ENCODE measurements at places on chromosomes 3 and 15.
A peak's percentile ranks its signal among the peaks of the same experiment; 100 is the strongest.

- no peak for DNase-seq
Observed at GRCh38 chr3:195802795-195803194, 8.9 kb downstream of the MUC4 start.

GRCh38 chr3:55782351-55782750 is 295.2 kb upstream of the WNT5A start:
- DNase-seq = no peak

- DNase-seq = no peak
Observed at GRCh38 chr15:51731549-51732267, 5.7 kb downstream of the LYSMD2 start.

GRCh38 chr15:57816599-57816998 is 110.1 kb downstream of the POLR2M start:
- DNase-seq = no peak

GRCh38 chr15:53982876-53983275 is 4.6 kb downstream of the UNC13C start:
- no peak for DNase-seq

DNA sequence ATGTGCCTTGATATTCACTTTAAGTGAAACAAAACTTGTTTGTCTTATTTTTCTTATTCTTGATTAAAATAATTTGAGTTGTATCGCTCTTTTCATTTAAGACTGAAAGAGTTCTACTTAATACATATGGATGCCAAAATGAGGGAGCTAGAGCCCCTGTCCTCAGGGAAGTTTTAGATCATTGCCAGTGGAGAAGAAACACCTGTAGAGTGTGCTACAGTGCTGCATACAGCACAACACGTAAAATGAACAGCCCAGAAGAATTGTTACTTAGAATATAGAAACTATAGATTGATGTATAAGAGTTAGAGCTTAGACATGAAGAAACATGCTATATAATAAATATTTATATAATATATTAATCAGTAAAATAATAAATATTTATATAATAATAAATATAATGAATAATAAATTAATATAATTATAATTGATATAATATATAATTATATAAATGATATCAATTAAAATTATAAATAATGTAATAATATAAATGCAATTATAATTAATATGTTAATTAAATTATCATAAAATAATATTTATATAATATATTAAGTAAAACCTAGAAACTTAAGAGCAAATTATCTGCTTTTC is 1234.7 kb downstream of the ROBO2 start:
- DNase-seq = no peak

- DNase-seq = peak; percentile 47
Observed at GRCh38 chr15:42059661-42060476, 34.5 kb downstream of the PLA2G4D start.

- DNase-seq = peak; percentile 20
Observed at GRCh38 chr3:194640829-194641228, 7.6 kb upstream of the TMEM44 start.

DNA sequence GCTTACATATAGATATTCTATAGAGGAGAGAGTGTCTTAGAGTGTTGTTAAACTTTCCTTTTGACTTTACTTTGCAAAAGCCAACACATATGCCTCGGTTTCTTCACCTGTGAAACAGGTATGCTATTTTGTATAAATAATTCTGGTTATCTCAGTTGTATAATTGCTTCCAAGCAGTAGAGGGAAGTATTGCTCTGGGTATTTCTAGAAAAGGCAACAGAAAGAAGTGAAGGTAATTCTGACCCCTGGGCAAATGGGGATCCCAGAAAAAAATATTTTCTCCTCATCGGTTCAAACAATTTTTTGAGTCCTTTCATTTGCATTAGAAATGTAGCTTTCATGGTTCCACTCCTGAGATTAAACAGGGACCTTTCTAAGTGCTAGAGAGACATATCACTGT is 216.5 kb upstream of the SEMA6D start:
- no peak for DNase-seq

DNA sequence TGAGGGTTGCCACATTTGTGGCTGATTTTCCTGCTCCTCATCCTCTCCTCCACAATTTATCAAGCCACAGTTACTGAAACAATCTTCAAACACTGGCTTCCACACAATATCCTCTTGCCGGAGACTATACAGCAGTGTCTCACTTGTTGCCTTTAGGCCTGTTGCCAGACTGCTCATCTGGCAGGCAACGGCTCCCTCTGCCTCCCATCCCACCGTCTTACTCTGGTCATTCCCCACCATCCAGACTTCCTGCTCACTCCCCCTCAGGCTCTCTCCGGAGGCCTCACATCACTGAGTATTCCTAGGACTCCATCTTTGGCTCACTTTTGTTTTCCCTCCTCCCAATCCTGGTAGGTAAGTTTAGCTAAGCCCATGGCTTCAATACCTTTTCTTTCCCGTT is 301.9 kb downstream of the IL20RB start:
- no peak for DNase-seq

GRCh38 chr15:74431645-74432044 is 2.1 kb downstream of the SEMA7A start:
- no peak for DNase-seq

GRCh38 chr3:170344971-170345370 is 12.5 kb upstream of the SKIL start:
- no peak for DNase-seq

DNA sequence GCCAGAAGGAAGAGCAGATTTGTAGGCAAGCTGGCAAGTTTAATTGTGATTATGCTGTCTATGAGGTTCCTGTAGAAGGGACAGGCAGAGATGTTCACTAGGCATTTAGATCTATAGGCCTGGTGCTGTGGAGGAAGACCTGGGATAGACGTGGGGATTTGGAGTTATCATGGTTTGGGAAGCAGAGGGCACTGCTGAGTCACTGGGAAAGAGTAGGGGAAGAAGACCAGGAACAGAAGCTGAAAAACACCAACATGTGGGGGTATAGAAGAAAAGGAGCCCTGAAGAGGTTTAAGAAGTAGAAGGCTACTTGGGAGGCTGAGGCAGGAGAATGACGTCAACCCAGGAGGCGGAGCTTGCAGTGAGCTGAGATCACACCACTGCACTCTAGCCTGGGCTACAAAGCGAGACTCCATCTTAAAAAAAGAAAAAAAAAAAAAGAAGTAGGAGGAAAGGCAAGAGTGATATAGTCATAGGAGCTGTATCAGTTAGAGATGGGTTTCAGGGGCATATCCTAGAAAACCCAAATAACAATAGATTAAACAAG is 19.3 kb downstream of the GRK7 start:
- DNase-seq = no peak

DNA sequence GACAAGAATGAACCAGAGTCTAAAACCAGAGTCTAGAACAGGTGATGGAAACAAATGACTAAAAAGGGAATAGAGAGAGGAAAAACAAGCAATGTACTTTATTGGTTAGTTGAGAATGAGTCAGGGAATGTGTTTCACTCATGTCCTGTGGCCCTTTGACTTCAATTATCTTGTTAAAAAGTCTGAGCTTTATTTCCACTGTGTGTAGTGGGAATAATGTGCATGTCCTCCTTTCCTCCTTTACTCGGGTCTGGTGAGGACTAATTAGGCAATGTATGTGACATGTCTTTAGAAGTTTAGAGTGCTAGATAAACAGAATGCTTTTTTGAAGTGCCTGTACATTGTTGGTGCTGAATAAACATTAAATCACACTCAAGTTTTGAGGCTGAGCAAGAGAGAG is 21.3 kb downstream of the LSAMP start:
- no peak for DNase-seq

DNA sequence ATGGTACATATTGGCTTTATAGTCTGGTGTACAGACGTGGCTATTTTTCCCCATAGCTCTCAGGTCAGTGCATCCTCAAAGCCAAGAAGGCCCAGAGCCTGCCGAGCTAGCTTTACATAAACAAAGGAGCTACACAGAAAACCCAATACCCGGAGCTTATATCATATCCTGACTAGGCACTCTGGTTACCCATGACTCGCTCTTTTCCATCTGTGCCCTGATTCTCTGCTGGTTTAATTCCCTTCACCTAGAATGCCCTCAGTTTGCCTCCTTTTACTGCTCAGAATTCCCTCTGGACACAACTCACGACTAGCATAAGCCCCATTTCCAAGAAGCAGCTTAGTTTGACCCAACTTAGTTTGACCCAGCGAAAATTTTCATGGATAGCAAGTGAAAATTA is 110.8 kb downstream of the TIGIT start:
- no peak for DNase-seq

DNA sequence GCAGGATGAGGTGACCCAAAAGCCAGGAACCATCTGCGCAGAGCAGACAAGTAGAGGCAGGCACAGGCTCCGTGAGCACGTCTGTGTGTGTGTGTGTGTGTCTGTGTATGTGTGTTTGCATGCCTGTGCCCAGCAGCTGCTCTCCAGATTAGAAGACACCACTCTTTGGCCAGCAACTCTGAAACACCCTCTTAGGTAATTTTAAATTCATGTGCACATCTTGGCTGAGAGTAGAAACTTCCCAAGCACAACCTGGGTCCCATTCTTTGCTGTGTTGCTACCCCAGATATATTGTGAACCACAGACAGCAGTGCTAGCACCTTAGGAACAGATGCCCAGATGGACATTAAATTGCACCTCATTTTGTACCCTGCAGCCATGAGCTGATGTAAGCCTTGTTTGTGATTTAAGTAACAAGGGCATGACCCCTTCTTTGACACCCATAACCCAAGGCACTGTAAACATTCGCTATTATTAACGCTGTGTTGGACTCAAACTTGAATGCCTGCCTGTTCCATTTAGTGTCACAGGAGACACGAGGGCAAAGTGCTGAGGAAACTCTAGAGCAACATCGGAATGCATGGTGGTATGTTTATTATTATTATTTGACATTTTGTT is at the start of gene FILIP1L:
FILIP1L (minus strand) TSS at position 89 of the 618 bp plus-strand sequence.
- DNase-seq = no peak

DNA sequence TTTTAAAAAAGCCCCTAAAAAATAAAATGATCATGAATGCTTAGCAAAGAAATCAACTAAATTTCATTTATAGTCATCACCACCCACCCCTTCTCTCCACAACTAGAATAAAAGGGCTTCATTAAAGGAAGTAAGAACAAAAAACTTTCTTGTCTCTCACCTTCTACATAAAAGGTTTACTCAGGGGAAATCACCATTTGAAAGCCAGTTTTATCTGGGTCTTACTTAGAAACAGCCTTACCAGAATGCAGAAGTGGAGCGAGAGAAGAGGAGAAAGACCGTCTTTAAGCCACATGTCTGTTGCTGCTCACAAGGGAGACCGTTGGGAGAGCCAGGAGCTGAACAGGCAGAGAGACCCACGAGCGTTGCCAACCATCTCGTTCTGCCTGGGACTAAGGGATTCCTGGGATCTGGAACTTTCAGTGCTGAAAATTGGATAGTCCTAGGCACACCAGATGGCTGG is 350.1 kb upstream of the PROK2 start:
- DNase-seq = no peak

DNA sequence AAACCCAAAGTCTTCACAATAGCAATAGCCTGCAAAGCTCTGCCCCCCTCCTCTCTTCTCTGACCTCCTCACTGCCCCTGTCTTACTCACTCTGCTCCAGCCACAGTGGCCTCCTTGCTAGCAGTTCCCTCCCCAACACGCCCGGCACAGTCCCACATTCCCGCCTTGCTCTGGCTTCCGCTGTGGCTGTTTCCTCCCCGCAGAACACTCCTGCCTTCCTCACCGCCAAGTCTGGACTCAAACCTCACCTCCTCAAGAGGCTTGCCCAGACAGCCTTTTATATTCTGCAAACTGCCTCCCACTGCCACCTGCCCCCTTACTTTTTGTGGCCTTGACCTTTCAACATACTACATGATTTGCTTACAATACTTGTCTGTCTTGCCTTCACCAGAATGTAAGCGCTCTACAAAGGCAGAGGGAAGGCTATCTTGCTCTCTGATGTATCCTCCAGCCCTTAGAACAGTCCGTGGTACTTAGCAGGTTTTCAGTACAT is 406 bp upstream of the MPI start:
- no peak for DNase-seq

GRCh38 chr15:34795267-34796081 is at the start of gene ACTC1:
TSS of gene ACTC1 (minus strand) at chr15:34795549. CDS start at chr15:34794808, 741 bp downstream.
- DNase-seq = no peak

- no peak for DNase-seq
Observed at GRCh38 chr3:98573181-98573728, 20.2 kb downstream of the CPOX start.

DNA sequence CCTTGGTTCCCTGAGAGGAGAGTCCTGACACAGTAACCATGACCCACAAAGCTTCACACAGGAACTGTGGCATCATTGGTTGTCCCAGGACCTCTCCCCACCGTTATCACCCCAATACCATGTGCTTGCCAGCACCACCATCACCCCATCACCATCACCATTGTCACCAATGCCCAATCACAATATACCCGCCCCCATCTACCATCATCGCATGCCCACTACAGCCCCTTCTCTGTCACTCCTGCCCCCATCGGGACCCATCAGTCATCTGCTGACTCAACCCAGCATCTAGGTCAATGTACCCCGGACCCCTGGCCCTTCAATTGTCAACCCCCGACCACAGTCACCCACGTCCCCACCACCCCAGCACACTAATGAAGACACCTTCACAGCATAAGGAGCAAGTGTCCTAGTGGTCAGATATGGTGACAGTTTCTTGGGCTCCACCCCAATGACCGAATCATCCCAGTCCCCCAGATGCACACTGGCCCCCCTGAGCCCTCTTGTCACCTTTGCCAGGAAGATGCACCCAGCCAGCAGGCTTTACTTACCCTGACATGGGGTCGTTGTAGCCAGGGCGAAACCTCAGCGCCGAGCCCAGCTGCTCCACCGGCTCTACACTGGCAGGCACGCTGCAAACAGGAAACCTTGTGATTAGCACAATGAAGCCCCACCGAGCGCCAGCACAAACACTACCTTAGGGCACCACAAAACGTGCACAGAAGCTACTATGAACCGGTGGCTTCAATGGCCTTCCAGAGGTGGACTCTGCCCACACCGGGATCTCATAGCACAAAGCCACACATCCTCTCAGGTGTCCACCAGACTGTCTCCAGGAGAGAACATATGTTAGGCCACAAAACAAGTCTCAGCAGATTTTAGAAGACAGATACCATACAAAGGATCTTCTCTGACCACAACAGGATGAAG is 25.1 kb downstream of the SHISA5 start:
- no peak for DNase-seq

GRCh38 chr15:75172284-75172820 is 29.3 kb upstream of the C15orf39 start:
- no peak for DNase-seq

GRCh38 chr3:127783642-127784160 is 38.6 kb downstream of the MGLL start:
- DNase-seq = no peak

- no peak for DNase-seq
Observed at GRCh38 chr3:157220211-157220610, 60.3 kb upstream of the CCNL1 start.

DNA sequence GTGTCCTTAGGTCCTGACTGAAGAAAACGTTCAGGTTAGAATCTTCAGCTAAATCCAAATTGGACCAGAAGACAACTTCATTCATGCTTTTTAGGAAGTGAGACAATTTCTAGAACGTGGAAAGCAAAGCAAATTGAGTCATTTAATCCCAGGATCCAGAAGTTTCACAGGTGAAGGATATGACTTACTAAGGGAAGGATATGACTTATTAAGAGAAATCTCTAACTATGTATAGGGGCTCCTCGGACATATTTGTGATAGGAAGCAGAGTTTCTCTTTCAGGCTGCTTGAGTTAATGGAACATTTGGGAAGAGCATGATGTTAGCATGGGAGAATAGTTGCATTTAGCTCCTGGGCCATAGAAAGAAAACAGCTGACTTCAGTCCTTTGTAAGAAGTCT is 16.1 kb upstream of the PLOD2 start:
- DNase-seq = no peak

- DNase-seq = no peak
Observed at GRCh38 chr3:35596335-35596995, 42.9 kb upstream of the ARPP21 start.

- DNase-seq = no peak
Observed at GRCh38 chr15:67784856-67785430, 40.4 kb upstream of the SKOR1 start.

All from stimulated activated CD8-positive, alpha-beta memory T cell treated with anti-CD3 and anti-CD28 coated beads, Interleukin-4, amount 100 ng/mL, for 24 hours (primary cell).